Hypothalamus (tissue), 51 donors: ENCODE measurements at places on chromosomes 7 and 10.
A peak's percentile ranks its signal among the peaks of the same experiment; 100 is the strongest.

DNA sequence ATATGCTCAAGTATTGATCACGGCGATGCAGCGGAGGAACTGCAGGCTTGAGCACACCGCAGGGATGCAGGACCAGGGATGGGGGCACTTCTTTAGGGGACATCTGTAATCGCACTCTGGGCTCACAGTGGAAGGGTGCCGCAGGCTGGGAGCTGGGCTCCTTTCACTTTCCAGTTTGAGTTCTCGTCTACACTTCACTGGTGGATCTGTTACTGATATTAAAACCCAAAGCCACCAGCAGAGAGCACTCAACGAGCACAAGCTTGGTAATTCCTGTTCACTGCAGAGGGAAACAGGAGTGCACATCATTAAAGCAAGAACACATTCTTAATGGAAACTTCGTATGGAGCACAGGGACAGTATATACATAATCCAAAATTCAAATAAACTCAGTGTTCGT, 91.3 kb downstream of the PARD3 start:
- no peak for DNase-seq

- no peak for DNase-seq
These were observed 120.4 kb upstream of the FZD8 start for GRCh38 chr10:35762311-35763030.

- DNase-seq = no peak
These were observed 13.5 kb downstream of the IKZF1 start for GRCh38 chr7:50317697-50318669.

- no peak for DNase-seq
These were observed 249.7 kb upstream of the PITRM1 start for GRCh38 chr10:3422282-3422681.

GRCh38 chr7:43583424-43584194, 701 bp downstream of the STK17A start:
- peak; percentile 30 for DNase-seq

- no peak for DNase-seq
These were observed 103.1 kb upstream of the PCBD1 start for GRCh38 chr10:70991140-70992124.

DNA sequence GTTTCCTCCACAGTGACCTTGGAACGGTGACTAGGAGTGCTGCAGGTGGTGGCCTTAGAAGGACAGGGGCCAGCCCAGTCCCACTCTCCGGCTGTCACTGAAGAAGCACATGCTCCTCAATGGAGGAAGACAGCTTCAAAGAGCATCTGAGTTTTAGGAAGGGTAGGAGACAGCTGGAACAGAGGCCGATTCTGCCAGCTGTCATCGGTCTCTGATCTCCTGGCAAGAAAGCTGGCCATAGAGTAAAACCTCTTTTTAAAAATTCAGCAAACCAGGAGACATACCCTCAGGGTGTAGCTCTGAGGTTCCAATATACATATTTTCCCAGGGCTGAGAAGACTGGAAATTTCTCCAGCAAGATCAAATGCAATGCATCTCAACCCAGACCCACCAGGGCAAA, 55.9 kb downstream of the KCNMA1 start:
- no peak for DNase-seq

DNA sequence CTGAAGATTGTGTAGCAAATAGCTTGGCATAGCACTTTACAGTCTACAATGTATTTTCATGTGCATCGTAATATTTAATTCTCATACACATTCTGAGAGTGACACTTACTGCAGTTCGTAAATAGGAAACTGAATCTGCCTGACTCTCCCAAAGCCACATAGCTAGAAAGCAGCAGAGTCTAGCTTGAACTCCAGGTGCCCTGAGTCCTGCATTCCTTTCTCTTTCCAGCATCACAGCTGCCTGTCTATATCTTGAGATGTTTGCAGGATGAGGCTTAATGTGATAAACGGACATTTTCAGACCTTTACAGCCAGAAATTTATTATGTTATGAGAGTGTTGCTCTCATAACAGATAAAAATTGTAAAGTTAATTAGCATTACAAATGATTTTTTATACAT, 132.9 kb upstream of the PLXDC2 start:
- no peak for DNase-seq

DNA sequence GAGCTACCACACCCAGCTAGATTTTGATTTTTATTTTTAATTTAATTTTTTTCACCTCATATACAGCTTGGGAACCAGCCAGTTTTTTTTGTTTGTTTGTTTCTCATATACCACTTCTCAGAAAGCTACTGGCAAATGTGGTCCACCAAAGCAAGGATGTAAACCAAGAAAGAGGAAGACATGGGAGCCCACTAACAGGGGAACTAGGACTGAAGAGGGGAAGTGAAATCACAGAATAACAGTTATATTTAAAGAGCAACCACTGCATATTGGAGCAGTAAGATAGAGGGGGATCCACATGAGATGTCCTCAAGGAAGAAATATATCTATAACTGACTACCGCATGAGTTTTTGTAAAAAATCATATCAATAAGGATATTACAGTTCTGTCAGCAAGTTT, 10.5 kb downstream of the CPVL start:
- DNase-seq = no peak

GRCh38 chr10:125067764-125068163, 92.6 kb downstream of the CTBP2 start:
- DNase-seq = no peak

- DNase-seq = no peak
These were observed 4.0 kb upstream of the NEBL start for GRCh38 chr10:20901110-20901509.

DNA sequence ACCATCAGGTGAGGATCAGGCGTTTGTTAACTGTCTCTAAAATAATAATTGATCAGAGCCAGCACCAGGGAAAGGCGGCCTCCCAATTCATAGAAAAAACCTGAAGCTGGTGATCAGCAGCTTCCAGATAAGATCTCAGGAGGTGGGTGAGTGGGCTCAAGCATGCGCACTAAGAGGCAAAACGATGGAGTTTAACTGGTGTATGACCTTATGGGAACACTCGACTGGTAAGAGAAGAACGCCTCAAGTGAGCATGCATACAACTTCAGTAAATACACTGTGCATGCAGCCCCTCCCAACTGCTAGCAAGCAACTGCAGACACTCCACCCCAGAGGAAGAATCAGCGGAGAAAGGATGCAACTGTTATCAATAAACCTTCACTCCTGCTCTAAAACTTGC, 18.1 kb downstream of the RAPGEF5 start:
- no peak for DNase-seq

GRCh38 chr10:45429790-45430189, 55.8 kb downstream of the ALOX5 start:
- no peak for DNase-seq

- no peak for DNase-seq
These were observed 79.7 kb upstream of the PODXL start for GRCh38 chr7:131636092-131636491.

- no peak for DNase-seq
These were observed 1.5 kb downstream of the UNC5B start for GRCh38 chr10:71213761-71214440.

- DNase-seq = no peak
These were observed 34.4 kb upstream of the SLC29A4 start for GRCh38 chr7:5248201-5248885.

DNA sequence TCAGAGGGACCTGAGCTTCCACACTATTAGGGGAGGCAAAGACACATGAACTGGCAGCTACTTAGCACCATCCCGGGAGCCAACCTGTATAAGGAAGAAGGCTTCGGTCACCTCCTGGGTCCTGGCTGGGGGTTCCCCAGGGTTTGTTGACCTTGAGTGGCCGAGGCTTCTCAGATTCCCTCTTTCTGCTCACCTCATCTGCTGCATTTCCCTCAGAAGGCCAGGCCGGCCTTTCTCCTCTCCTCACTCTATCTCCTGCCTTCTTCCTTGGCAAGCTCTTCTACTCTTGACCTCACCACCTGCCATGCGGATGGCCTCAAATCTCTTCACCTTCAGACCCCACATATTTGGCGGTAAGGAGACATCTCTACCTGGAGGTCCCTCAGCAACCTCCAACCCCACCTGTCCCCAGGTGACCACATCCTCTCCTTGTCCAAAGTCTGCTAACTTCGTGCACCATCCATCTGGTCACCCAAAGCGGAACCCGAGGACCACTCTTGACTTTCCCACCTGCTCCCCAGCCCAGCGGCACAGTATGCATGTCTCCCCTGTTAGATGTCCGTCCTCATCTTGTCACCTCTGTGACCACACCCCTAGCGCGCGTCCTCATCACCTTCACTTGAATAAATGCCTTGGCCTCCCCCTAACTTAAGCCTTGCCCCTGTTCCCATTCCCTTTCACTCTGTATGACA, 133.8 kb upstream of the UNC5B start:
- no peak for DNase-seq

DNA sequence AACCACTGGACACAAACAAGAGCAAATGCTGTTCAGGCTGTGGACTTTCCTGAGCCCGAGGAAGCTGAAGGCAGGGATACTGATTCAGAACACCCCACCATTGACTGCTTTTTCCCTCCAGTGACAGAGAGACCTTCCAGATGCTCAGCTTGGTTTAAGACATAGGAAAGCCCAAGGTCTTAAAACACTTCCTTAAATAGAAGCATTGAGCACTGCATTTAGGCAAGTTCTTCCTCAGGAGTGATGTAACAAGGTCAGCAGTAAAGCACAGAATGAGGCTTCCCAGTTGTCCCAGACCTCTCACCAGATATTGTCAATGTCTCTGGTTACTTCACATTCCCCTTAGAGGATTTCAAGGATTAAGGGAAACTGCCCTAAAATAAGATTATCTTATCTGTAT, 19.6 kb upstream of the CDCA7L start:
- no peak for DNase-seq

- DNase-seq = no peak
These were observed 120.1 kb downstream of the ELAPOR2 start for GRCh38 chr7:86939197-86939814.

GRCh38 chr7:20226860-20227259, 9.7 kb upstream of the MACC1 start:
- no peak for DNase-seq

GRCh38 chr10:78302739-78302988, 269.0 kb downstream of the RPS24 start:
- no peak for DNase-seq

DNA sequence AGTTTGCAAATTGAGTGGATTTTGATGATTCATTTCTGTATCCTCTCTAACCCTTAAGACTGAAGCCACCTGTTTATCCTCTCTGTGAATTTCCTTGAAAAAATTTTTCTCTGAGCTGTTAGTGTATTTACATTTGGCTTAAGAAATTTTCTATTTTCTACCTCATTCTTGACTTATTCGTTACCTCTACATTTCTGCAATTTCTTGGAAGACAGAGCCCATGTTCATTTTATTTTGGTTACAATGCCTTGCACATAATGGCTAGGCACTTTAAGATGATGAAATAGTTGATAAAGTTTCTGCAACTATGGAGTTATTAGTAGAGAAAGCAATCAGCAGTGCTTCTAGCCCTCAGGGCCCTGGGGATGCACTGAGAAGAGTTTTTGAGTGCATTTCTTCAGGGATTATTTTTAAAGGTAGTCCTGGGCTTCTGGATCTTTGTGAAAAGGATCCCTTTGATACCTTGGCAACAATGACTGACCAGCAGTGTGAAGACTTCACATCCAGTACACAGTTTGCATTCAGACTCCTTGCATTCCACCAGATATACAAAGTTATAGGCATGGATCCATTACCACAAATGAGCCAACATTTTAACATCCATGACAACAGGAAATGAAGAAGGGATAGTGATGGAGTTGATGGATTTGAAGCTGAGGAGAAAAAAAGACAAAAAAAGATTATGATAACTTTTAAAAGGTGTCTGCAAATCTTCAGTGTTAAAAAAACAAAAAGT, 68.2 kb downstream of the CH25H start:
- DNase-seq = no peak

GRCh38 chr7:125468855-125469174, 539.2 kb upstream of the POT1 start:
- no peak for DNase-seq

DNA sequence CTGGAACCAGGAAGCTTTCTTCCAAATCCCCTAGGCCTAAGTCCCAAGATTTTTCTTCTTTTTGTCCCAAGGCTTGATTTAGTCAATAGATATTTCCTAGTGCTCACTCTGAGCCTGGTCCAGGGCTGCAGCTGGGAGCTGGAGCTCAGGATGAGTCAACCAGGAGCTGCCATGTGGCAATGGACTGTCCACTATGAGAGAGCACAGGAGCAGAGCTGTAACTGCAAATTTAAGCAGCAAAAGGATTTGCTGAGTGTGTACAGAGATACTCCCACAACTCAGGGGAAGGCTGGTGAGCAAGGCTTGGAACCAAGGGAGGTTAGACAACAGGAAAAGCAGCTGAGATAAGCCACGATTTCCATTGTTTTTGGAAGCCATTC, 92.1 kb upstream of the CXCL12 start:
- no peak for DNase-seq

- DNase-seq = no peak
These were observed 9.5 kb upstream of the HMX3 start for GRCh38 chr10:123126246-123126645.

GRCh38 chr10:17113346-17113745, 16.3 kb downstream of the CUBN start:
- no peak for DNase-seq

DNA sequence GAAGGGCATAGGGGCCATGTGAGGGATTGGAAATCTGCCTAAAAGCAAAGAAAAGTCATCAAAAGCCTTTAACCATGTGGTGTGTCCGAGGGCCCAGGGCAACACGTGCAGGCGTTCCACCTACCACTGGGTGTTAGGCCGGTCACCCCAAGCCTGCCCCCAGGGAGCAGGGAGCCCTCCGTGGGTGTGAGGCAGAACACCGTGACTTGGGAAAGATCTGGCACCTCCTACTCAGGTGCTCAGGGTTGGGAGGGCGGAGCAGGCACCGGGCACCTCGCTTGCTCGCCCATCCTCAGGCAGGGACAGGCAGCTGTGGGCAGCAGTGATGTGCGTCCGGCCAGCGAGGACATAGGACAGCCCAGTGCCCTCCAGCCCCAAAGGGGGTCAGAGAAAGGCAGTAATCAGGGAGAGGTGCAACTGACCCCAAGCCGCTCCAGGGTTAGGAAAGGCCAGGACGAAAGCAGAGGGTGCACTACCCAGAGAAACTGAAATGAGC, 80.7 kb upstream of the CHST15 start:
- no peak for DNase-seq

GRCh38 chr10:11685787-11686218, 56.4 kb upstream of the ECHDC3 start:
- DNase-seq = no peak

DNA sequence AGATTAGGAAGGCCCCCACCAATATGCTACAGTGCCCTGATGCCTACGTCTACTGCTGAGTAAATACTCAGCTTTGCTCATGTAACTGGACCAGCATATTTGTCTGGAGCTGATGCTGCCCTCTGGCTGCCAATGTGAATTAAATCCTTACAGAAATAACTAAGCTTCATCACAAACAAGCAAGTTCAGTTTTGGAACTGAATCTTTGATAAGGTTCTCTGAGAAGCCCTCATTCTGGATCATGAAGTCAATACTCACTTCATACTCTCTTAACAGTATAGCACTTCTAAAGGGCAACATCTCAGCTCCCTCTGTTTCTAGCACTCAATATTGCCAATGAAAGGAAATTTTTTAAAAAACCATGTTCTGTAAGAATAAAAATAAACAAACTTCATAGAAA, 246.7 kb downstream of the ETV1 start:
- no peak for DNase-seq

GRCh38 chr7:33964417-33965182, 59.3 kb downstream of the BMPER start:
- no peak for DNase-seq
